Fibroblast of skin of abdomen (primary cell): ENCODE measurements at places on chromosomes 2 and 18.

GRCh38 chr2:130872741-130873125 lies 36.0 kb downstream of the ARHGEF4 start:
- no peak for DNase-seq

DNA sequence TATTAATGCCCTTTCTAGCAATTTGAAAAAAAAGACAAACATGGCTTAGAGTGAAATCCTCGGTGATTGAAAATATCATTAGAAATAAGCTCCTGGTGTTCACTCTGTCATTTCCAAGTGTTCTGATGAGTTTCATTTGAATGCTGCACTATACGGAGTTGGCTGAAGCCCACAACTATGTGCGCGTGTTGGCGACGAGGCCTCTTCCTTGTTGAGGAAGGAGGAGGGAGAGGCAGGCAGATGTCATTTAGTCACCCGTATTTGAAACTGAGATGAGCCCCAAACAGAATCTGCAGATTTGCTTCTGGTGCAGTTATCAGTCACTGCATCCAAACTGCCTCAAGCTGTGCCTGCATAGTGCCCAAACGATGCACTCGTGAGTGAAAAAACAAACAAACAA lies 23.5 kb upstream of the SKOR2 start:
- DNase-seq = peak; percentile 42

DNA sequence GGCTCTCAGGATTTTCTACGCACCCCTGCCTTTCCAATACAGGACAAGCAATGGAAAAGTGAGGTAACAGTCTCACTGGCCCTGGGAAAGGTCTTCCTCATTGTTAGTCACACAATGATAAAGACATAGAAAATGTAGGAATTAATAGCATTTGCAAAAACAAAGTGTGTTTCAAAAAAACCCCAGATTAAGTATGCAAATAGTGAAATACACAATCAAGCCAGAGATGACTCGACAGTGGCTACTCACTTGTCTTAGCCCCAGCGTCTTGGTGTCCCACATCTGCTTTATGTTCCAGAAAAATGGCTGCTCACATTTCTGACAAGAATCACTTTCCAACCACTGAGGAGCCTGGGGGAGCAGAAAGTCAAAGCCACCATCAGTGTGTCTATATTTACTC lies 47.0 kb upstream of the AP1S3 start:
- peak; percentile 60 for DNase-seq

DNA sequence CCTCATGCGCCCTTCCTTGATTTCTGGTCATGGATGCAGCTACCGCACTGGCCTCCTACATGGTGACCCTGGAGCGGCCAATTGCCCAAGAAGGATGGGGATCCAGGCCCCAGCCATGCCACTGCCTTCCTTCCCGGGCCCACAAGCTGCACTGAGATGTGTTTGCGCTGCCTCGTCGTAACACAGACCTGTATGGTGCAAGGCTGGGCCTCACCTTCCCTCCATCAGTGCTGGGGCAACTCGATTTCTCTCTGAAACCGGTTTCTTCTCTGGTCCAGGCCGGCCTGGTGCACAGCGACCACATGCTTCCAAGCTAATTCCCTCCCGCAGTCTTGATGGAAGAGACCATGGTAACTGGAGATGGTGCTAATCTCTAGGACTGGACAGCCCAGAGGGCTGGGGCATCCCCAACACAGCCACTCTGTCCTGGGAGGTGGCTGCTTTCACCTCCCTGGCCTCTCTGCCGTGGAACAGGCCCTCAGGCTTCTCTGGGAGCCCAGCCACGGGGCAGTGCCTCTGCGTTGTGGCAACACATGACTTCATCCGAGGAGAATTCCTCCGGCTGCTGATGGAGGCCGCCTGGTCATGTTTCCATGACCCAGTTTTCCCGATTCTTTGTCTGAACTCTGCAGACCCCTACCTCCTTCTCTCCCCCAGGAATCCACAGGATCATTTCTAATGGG lies 184.2 kb downstream of the GLI2 start:
- peak; percentile 71 for DNase-seq

- no peak for DNase-seq
Observed at GRCh38 chr2:61045226-61045625, 20.4 kb upstream of the SANBR start.

DNA sequence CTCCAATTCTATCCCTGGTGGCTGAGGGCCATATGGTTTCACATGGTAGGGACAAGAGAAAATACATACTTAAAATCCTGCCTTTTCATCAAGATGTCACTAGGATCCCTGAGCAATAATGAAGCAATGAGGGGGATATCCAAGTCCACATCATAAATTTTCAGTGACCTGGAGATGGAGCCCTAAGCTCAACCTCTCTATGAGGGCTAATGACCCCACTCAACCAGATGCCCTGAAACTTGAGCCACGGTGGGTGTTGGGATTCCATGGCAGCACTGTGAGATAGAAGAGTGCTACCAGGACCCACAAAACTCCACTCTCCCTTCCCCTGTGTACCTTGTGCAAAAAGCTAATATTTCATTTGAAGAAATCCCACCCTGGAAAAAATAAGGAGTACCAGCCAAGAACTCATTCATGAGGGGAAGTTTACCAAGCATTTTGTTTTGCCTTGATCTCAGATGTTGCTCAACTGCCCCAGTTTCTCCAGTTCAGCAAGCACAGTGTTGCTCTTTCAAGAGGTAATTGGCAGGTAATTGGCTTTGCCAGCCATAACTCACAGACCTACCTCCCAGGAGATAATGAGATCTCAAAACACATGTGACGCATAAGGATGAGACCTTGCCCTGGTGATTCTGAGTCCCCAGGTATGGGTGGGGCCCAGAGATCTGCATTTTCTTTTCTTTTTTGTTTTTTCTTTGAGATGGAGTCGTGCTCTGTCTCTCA lies 51.0 kb upstream of the TTC39C start:
- no peak for DNase-seq

GRCh38 chr18:35933982-35934381 lies 38.5 kb upstream of the RMP24 start:
- no peak for DNase-seq

GRCh38 chr2:18149660-18150246 lies 271.3 kb downstream of the KCNS3 start:
- peak; percentile 49 for DNase-seq
